ENCODE measurements at places on chromosomes 1 and 21. TPM values are rescaled to one million over a fixed set of nuclear protein-coding genes. Genes with fewer than 3 reads are reported as not detected.

The LRRN2 gene
- total RNA-seq, result 2.4 TPM

The RORC gene
- total RNA-seq, result 9.5 TPM

The DLGAP3 gene
- 0.43 TPM for total RNA-seq

The TSPEAR gene
- total RNA-seq, result 0.06 TPM

The ERICH3 gene
- total RNA-seq, result 0.09 TPM

The CDA gene
- 1.6 TPM for total RNA-seq

The S100A6 gene
- total RNA-seq, result 824 TPM

Measured in mucosa of gallbladder (tissue), 1 donor.